ENCODE measurements at places on chromosomes 5 and 9.

DNA sequence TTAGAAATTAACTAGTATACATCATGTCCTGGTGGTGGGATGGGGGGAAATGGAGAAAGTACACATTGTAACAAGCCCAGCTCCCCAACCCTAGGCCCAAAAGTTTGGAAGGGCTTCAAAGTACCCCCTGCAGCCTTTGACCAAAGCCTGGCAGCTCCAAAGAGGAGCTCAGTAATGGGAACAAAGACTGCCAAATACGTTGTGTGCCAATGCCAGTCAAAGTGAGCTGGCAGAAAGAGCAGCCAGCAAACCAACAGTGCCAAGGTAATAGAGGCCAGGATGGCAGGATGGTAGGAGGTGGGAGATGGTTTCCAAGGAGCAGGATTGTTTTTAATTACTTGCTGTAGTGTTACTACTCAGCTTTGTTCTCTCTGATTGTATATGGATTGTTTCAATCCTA lies 248.3 kb downstream of the COX7C start:
- no peak for DNase-seq

DNA sequence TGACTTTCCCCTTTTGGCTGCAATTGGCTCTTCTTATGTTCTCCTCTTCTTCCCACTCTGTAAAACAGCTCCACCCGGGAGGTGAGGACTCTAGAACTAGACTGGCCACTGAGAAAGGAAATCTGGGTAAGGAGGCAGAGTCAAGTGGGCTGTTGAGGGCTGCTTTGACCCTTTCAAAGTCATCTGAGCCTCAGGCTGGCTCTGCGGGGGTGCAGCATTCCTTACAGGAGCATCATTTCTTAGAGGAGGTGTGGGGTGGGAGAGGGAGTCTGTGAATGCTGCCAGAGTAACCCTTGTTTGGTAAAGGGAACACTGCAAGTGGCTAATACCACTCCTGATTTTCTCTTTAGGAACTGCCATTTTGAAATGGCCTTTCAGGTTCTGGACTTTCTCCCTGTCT lies 377.7 kb upstream of the SMARCA2 start:
- no peak for DNase-seq

- no peak for DNase-seq
These were observed 68.6 kb upstream of the STARD4 start for GRCh38 chr5:111580956-111581355.

DNA sequence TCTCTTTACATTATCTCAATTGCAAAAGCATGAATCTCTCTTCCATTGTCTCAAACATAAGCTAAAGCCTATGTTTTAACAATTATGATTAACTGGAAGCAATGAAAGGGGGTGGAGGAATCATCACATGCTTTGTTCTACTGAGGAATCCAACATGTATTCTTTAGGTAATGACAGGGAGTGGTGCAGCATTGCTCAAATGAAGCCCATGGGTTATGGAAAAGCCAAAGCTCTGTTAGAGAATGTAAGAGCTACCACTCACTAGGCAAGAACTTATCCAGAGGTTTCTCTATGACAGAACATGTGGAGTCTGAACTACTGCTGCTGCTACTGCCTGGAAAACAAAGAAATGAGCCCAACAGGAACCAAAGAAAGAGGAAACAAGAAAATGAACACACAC lies 28.7 kb downstream of the KIF3A start:
- DNase-seq, result no peak

- DNase-seq, result no peak
These were observed 215.5 kb downstream of the FSTL4 start for GRCh38 chr5:133396814-133397213.

DNA sequence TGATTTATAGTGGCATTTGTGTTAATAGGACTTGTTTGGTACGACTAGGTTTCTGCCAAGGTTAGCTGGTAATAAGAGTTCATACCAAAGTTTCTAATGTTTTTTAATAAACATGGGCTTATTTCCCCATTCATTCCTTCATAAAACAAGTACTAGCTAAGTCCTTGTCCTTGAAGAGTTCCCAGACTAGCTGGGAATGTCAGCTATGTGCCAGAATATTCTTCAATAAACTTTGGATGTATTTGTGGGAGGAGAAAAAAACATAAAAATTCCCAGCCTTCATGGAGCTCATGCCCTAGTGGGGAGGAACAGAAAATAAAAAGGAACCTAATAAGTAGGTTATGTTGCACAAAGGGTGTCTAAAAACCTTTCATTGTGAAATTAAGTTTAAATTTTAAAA lies 176.9 kb downstream of the DENND1A start:
- no peak for DNase-seq

DNA sequence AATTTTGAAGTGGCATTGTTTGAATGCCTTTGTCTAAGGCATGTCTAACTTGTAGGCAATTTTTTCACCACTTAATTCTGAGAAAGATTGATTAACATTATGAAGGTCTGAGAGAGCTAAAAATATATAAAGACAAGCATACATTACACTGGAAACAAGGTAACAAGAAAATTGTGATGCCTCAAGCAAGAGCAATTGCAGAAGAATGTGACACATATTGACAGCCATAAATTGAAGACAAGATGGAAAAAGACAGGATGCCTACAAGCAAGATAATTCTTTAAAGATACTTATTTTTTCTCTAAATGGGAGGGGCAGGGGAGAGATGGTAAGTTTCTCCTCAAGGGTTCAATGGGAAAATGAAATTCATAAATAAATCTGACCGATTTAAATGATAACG lies 103.1 kb upstream of the CYLC2 start:
- no peak for DNase-seq

- no peak for DNase-seq
These were observed 240.3 kb upstream of the NREP start for GRCh38 chr5:111997308-111997707.

GRCh38 chr5:41176952-41177351 lies 36.4 kb downstream of the C6 start:
- no peak for DNase-seq

DNA sequence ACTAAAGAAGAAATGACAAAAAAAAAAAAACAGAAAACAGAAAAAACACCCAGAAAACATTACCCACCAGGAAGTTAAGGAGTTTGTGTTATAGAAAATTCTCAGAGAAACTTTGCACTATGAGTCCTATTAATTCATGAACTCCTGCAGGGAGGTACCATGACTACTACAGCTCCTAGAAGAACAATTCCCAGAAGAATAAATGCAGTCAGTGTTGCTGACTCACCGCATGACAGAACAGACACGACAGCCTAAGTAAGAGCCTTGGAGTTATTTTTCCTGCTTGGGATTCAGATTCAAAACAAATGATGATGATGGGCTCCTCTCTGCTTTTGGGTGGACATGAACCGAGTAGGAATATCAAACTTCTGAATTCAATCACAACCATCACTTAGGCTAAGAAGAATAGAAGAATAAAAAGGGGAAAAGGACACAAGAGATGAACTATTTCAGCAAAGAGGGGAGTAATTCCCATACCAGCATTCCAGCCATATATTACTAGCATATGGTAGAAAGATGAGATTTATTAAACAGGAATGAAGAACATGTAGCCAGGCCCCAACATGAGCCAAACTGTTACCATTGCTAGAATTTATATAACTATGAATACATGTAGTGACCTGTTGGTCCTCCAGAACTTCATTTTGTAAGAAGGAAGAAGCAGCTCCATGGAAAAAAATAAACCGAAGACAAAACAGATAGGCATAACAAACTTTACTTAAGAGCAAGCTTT lies 209.6 kb upstream of the PDE4D start:
- no peak for DNase-seq

GRCh38 chr5:14986413-14986812 lies 114.8 kb upstream of the ANKH start:
- no peak for DNase-seq

DNA sequence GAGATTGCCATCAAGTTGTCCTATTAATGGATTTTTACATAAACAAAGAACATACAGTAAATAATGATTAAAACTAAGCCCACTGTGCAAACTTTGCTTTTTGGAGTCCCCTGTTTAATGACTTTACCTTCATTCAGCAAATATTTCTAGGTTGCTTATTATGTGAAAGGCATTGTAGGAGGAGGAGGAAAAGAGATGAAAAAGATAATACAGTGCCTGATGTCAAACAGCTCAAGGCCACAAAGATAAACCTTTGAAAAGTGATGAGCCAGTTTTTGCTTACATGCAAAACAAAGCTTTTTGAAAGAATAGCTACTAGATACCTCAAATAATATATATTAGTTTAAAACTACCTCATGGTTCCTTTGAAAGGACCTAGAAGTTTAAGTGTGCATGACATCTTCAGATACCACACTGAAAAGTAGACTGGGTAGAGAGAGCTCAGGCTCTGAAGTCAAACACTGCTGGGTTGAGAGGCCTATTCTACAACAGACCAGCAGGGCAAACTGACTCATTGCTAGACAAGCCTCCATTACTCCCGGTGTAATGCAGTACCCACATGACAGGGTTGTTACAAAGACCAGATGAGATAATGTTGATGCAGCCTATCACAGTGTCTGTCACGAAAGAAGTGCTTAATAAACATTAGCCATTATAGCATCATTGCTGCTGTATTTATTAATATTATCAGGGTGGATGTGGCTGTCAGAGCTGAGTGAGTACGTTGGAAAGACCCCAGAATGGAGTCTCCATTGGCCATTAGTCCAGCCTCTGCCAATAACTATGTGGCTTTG lies 11.8 kb downstream of the DEPDC1B start:
- peak; percentile 57 for DNase-seq

GRCh38 chr5:156893517-156893916 lies 43.4 kb downstream of the PPP1R2B start:
- no peak for DNase-seq

DNA sequence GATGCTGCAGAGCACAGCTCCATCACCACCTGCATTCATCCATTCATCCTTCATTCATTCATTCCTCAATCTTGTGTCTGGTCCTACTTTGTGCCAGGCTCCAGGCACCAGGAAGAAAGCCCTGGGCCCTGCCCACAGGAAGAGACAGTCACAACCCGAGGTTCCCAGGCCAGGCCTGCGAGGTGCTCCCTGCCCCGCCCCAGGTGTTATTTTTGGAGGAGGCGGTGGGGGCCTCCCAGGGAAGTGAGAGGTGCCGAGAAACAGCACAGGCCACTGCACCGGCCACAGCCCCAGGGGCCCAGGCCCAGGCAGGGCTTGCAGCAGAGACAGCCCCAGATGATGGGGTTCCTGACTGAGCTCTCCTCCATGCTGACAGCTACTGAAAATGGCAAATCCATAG lies 33.4 kb downstream of the VAV2 start:
- peak; percentile 75 for DNase-seq

DNA sequence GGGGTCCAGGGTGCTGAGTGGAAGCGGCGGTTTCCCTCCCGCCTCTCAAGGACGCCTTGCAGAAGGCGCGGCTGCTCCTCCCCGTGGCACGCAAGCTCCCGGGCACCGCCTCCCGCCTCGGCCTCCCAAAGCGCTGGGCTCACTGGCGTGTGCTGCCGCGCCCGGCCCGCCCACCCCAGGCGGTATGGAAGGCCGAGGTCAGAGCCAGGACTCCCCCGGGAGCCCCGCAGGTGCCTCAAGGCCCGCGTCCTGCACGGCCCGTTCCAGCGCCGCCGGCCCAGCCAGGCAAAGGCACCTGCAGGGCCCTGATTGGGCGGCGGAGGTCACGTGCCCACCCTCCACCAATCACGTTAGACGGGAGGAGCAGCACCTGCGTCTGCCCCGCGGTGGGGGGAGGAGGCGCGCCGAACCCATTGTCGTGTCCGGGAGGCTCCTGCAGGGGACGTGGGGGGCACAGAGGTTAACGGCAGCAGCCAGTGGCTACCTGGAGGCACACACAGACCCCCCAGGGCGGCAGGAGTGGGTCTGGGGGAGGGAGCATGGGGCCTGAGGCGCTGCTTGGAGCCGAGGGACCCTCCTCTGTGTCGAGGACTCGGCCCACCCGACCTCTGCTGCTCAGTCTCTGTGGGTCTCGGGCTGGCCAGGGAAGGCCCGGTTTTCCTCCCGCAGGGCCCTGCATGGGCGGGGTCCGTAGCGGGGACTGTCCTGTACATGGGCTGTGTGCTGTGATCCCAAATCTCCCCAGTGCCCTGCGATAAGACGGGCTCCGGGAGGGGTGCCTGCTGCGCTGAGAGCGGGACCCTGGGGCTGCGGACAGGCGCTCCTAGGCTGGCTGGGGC lies 2.0 kb upstream of the LCN12 start:
- peak; percentile 97 for DNase-seq

DNA sequence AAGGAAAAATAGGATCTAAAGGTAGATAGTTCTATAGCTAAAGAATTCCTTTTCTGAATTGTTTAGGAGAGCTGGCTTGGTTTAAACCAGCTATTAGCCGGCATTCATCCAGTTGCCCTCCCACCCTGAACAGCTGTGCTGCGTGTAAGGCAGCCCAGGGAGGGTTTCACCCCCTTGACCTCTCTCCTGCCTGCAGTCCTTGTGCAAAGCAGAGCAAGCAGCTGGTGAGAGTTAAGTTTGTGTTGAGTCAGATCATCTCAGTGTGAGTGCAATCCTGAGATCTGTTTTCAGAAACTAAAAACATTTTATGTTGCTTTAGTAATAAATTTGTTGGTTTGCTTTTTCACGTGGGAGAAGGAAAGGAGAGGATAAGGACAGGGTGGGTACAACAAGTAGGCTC lies 13.0 kb downstream of the SLC25A25 start:
- no peak for DNase-seq

DNA sequence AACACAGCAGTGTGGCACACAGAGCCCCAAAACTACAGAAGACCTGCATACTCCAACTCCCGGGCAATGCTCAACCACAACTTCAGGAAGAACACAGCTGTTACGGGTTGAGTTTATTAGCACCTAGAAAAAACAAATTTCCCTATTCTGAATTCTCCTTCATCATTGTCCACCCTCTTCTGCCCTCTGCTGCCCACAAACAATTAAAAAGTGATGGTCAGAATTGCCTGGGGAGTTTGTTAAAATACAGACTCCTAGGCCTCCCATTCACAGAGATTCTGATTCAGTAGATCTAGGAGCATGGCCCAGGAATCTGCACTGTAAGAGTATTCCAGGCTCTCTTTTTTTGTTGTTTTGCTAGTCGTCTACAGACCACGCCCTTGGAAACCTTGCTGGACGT lies 310.6 kb downstream of the NDUFS4 start:
- DNase-seq, result no peak

Data from Karpas-422 (cell line).